ENCODE measurements at places on chromosomes 5 and 9. TPM values are rescaled to one million over a fixed set of nuclear protein-coding genes. Genes with fewer than 3 reads are reported as not detected.

DNA sequence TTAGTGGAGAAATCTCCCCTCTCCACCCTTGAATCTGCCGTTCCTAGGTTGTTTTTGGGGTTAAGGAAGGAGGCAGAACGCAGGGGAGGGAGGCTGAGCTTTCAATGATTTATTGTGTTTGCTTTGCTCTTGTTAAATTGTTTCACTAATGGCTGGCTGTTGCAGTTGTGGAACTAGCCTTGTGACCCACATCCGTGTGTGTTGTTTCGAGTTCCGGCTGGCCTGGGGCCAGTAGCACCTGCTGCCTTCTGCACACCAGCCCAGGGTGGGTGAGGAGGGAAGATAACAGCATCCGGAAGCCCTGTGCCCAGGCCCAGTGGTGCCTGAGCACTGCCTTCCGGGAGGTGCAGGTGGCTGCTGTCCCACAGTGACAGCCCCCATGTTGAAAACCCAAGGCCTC lies 3.6 kb downstream of the ERGIC1 start:
- DNase-seq, result no peak

- no peak for DNase-seq
These were observed 225.7 kb upstream of the DMRT1 start for GRCh38 chr9:615756-616155.

DNA sequence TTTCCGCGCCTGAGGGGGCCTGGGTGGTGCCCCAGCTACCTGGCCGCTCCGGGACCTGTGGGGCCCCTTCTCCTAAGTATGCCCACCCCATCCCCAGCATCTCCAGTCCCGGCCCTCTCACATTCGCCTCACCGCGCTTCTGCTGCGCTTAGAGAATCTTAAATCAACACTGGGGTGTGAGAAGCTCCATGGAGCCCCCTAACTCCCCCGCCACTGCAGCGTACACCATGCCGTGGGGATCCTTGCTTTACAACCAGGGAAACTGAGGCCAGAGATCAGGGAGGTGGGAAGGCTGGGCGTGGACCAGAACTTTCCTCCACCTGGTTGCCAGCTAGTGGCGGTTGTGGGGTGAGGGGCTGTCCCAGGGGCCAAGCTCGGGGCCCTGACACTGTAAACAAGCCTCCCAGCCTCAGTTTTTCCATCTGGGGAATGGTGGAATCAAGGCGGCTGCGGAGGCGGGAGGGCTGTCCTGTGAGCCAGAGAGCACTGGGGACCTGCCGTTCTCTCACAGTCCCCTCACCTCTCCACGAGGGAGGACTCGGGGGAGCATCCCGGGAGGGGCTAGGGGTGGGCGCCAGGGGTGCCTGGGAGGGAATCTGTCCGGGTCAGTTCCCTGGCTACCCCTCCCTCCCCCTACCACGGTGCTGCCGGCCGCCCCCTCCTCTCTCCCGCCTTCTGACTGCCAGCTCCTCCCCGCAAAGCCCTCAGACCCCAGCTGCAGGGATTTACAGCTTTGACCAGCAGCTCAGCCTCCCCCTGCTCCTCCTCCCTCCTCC lies 161.2 kb downstream of the C9orf50 start:
- DNase-seq, result no peak

DNA sequence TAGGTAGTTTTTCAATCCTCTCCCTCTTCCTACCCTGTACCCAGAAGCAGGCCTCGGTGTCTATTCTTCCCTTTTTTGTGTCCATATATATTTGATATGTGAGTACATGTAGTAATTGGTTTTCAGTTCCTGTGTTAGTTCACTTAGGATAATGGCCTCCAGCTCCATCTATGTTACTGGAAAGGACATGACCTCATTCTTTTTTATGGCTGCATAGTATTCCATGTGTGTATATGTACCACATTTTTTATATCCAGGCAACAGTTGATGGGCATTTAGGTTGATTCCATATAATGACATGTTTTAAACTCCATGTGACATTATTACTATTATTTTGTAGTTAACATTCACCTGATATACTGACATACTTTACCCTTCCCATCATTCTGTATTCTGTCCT lies 49.1 kb downstream of the CAVIN4 start:
- no peak for DNase-seq

- DNase-seq, result no peak
These were observed 28.1 kb upstream of the DAB2 start for GRCh38 chr5:39452846-39453245.

DNA sequence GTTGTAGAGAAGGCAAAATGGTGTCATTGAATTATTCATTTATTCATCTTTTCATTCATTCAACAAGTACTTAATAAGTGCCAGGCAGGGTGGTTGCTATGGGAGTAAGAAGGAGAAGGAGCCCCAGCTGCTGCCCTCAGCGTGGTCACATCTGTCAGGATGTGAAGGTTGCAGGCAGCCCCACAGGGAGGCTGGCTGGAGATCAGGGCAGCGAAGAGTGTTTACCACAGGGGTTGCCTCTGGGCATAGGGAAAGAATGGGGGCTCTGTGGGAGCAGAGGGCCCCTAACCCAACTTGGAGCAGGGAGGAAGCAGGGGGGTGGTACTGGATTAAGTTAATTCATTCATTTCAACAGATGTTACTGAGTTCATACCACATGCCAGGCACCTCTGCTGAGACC lies 6.0 kb downstream of the PCDH12 start:
- DNase-seq, result no peak

DNA sequence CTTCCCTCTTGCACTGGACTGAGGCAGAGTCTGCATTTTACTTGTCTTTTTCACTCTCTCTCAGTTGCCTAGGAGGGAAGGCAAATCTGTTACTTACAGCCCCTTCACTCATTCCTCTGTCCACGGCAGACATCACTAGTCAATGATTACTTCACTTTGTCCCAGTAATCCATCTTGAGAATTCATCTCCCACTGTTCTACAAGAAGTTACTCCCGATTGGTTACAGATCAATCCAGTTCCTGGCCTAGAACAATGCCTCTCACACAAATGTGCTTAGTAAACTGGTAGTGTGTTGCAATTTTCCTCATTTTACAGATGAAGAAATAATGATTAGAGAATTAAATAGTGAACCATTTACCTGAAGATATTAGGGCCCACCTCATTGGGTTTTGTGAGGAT lies 49.7 kb upstream of the SPATA31D4 start:
- DNase-seq, result no peak

GRCh38 chr9:134132208-134132870 lies 3.5 kb upstream of the WDR5 start:
- no peak for DNase-seq

DNA sequence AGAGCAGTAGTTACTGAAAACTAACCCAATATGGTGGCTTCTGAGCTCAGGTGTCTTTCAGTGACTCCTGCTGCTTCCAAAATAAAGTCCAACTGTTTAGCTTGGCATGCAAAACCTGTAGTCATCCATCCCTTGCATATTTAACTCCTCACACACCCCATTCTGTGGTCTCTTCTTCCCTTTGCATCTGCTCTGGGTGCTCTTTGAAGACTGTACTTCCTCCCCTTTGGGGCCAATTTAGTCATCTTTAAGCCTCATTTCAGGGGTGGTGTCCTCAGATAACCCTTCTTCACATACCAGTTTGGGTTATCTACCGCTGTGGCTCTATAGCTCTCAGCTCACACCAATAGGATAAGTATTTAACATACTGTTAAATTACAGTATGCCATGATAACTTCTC lies 209.9 kb upstream of the DMRT1 start:
- no peak for DNase-seq

GRCh38 chr5:17305017-17305416 lies 87.6 kb downstream of the BASP1 start:
- DNase-seq, result no peak

GRCh38 chr5:14988223-14988622 lies 116.6 kb upstream of the ANKH start:
- DNase-seq, result no peak

- DNase-seq, result no peak
These were observed 270.8 kb downstream of the KDM4C start for GRCh38 chr9:7028591-7028990.

DNA sequence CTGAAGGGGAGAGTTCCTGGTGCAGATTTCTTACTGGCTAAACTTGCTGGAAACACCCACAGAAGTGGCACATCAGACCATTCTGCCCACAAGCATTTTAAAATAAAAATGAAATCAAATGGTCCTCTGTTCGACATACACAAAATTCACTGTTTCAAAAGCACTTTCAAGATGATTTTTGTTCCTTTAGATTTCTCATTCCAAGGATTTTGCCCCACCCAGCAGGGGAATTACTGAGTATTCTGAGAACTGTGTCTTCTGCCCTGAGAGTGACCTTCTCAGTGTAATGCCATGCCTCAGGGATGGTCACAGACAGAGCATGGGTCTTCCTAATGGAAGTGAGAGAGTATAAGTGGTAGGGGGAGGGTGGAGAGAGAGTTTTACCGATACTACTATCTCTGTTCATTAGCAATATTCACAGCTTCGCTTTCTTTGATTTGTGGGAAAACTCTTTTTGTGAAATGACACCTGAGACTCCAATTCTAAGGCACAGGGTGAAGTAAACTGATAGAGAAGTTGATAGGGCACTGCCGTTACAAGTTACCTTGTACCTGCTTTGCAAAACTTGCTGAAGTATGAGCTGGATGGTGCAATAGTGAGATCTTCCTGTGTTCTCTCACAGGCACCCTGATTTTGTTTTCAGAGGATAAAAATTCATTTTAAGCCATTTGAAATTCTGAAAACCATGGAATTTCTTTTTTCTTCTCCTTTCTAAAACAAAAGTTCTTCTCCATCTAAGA lies 95.8 kb upstream of the CD180 start:
- no peak for DNase-seq

The CERT1 gene
- polyA plus RNA-seq, result 57.1 TPM

Data from renal pelvis (tissue), 12 donors.